ENCODE measurements at places on chromosomes 6 and 20. TPM values are rescaled to one million over a fixed set of nuclear protein-coding genes. Genes with fewer than 3 reads are reported as not detected.

GRCh38 chr6:20604159-20604558 lies 69.9 kb downstream of the CDKAL1 start:
- no peak for DNase-seq

DNA sequence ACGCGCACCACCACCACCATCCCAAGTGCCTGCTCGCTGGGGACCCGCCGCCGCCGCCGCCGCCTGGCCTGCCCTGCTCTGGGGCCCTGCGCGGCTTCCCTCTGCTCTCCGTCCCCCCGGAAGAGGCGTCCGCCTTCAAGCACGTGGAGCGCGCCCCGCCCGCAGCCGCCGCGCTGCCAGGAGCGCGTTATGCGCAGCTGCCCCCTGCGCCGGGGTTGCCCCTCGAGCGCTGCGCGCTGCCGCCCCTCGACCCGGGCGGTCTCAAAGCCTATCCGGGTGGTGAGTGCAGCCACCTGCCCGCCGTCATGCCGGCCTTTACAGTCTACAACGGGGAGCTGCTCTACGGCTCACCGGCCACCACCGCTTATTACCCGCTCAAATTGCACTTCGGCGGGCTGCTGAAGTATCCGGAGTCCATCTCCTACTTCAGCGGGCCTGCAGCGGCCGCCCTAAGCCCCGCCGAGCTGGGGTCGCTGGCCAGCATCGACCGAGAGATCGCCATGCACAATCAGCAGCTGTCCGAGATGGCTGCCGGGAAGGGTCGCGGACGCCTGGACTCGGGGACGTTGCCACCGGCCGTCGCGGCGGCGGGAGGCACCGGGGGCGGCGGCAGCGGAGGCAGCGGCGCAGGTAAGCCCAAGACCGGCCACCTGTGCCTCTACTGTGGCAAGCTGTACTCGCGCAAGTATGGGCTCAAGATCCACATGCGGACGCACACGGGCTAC lies 7.2 kb downstream of the PRDM13 start:
- DNase-seq, result no peak

The PPP1R3G gene
- 3.2 TPM for total RNA-seq

The SNRPB2 gene
- total RNA-seq, result 76.8 TPM

- no peak for DNase-seq
Observed at GRCh38 chr6:29355603-29356002, 13.1 kb downstream of the OR5V1 start.

The C20orf144 gene
- not detected for total RNA-seq

The BTNL2 gene
- not detected for total RNA-seq

GRCh38 chr6:25006565-25007001 lies 70.8 kb upstream of the RIPOR2 start:
- DNase-seq, result peak; percentile 46

The GGTLC1 gene
- total RNA-seq, result not detected

- no peak for DNase-seq
Observed at GRCh38 chr6:124655866-124656265, 306.4 kb upstream of the RNF217 start.

- DNase-seq, result no peak
Observed at GRCh38 chr20:2335096-2335870, 39.5 kb downstream of the TGM3 start.

The APOM gene
- total RNA-seq, result 1.6 TPM

The TMEM14A gene
- total RNA-seq, result 54.7 TPM

The HLA-DQB2 gene
- not detected for total RNA-seq

DNA sequence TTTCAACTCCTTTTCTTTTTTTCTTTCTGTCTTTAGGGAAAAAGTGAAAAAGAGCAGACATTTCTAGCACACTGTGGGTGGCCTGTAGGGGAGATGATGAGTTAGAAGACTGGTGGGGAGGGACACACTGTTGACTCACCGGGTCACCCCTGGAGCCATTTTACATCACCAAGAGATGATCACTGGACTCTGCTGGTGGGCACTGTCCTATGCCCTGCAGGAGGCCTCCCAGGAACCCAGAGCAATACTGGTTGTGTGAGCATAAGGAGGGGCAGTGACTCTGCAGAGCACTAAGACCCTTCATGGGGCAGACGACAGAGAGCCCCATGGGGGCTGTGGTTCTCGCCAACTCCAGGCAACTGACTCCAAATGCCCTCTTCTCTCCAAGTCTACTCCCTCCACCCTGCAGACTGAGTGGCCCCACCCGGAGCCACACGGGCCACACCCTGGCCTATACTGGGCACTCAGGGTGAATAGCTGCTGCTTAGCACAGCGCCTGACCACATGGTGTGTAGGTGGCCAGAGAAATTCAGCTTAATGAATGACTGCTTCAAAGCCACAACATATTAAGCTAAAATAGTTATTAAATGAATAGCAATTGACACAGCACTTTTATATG lies 177.5 kb downstream of the CDC5L start:
- no peak for DNase-seq

GRCh38 chr6:135525594-135525993 lies 28.1 kb upstream of the AHI1 start:
- DNase-seq, result no peak

The LINC00237 gene
- not detected for total RNA-seq

GRCh38 chr20:57437672-57438330 lies 46.6 kb downstream of the RBM38 start:
- DNase-seq, result no peak

GRCh38 chr6:34583861-34584604 lies 27.9 kb upstream of the SPDEF start:
- no peak for DNase-seq

DNA sequence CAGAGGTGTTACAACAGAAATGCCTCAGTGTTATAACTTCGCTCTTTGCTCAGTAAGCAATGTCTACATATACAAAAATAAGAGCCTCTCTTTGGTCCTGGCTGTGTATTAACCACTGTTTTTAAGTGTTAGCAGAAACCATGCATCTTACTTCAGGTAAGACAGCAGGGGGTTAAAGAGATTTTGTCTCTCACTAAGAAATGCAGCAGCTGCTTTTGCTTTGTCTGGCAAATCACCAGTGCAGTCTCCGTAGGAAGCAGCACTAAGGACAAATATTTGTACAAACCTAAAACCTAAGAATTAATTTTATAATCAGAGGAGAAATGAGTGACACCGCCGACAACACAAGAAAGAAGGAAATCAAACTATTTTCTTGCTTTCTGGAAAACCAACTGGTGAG lies 758 bp downstream of the SMIM28 start:
- no peak for DNase-seq

The ITPA gene
- 117 TPM for total RNA-seq

DNA sequence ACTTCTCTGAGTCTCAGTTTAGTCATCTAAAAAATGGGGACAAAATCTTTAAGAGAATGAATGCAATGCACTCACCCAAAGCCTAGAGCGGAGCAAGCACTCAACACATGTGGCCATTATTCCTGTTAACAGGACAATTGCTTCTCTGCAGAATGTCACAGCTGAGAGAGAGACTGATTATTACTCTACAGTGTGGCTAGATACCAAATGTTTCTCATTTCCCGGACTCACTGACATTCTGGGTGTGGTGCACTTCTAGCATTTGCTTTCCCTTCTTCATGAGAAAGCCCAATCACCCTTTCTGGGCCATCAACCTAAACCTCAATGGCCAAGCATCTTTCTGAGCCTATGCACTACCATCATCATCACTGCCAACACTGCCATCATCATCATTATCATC lies 273.9 kb downstream of the ZNF217 start:
- DNase-seq, result no peak

The HCRTR2 gene
- not detected for total RNA-seq

DNA sequence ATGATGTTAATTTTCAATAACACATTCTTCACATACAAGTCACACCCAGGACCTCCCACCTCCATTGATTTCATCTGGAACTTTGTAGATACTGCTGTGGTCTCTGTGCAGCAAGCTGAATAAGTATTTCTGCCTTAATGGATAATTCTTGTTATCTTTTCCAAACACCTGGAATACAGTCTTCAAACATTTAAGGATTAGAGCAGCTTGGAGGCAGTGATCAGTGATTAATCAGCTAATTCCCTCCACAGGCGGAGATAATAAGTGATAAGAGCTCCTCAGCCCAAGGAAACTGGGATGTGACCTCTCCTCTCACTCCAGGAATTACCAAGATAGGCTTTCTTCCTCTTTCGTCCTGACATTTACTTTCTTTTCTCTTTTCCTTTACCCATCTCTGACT lies 110.7 kb downstream of the FIG4 start:
- no peak for DNase-seq

Measured in PC-3 (cell line).